Fibroblast of upper back skin (primary cell): ENCODE measurements at places on chromosomes 1 and 21.
A peak's percentile ranks its signal among the peaks of the same experiment; 100 is the strongest.

DNA sequence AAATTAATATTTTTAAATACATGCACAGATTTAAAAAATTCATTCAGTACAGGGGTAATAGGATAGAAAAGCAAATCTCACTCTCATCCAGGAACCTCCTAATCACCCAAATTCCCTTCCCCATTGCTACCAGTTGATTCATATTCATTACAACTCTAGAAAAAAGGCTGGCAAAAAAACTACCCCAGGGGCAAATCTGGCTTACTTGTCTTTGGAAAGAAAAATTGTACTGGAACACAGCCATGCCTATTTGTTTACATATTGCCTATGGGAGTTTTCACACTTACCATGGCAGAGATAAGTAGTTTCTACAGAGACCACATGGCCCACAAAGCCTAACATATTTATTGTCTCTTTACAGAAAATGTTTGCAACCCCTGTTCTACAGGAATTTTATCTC is 8.9 kb upstream of the RBM34 start:
- DNase-seq: no peak

GRCh38 chr1:156154317-156154749 is 948 bp downstream of the SEMA4A start:
- no peak for DNase-seq

GRCh38 chr1:46798810-46799209 is at the start of gene CYP4B1:
CYP4B1 (plus strand) TSS chr1:46799046; CDS start chr1:46799082, 36 bp downstream.
- no peak for DNase-seq

GRCh38 chr1:156499842-156500542 is 583 bp downstream of the MEF2D start:
- DNase-seq: no peak

DNA sequence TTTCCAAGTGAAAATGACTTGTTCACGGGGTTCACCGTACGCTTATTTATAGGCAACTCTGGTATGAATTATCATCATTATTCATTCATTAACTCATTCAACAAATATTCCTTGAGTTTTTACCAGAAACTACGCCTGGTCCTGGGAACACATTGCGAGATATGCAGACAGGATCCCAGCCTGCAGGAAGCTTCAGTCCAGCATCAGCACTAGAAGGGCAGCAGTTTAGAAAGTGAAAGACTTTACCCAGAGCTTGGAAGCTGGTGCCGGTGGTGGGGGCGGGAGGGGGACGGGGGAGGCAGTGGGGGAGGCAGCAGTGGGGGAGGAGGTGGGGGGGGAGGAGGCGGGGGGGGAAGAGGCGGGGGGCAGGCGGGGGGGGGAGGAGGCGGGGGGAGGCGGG is 55.9 kb downstream of the SETD4 start:
- peak; percentile 16 for DNase-seq

- DNase-seq: peak; percentile 62
These were observed 3.9 kb upstream of the C4BPB start for GRCh38 chr1:207084701-207085180.

DNA sequence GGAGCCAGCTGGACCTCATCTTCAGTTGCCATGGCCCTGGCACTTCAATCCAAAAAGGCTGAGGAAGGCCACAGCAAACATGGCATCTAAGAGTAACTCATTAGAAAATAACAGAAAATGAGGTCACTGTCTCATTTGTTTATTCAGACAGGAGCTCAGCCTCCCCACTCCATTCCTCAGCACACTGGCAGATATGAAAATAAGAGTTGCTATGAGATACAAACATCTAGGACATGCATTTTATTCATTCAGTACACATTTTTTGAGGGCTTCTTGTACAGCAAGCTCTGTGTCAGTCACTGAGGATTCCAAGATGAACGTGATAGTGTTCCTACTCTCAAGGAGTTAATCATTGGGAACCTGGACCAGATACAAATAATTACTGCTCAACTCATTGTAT is 32.7 kb upstream of the TMEM125 start:
- no peak for DNase-seq

DNA sequence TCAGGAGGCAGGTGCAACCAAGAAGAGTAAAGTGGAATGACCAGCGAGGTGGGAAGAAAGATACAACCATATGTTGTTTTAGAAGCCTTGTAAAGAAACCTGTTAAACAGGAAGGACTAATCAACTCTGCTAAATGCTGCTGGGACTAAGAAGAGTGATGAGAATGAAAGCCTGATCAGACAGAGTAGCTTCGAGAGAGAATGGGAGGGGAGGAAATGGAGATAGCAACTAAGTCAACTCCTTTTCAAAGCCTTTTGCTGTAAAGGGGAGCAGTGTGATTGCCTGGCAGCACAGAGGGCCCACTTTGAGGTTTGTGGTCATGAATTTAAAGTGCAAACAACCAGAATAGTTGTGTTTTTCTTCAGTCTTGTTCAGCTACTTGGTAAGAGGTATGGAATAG is 31.4 kb downstream of the SLC30A7 start:
- DNase-seq: no peak

DNA sequence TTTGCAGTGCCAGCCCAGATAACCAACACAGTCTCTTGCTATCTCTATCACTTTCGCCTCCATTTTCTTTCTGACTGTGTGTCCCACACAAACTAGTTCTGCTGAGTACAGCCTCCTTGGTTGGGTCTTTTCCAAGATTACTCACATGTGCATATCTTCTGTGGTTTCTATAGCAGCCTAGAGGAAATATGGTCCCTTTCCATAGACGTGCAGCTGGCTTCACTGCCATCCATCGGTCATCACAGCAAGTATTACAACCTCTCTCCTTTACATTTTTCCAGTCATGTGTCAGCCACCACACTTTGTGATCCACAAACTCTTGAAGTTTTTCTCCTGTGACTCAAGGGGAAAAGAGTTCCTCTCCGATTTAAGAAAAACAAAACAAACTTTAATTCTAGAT is 893.4 kb upstream of the ADGRL4 start:
- peak; percentile 99 for DNase-seq

- DNase-seq: no peak
These were observed 43.1 kb upstream of the PKP1 start for GRCh38 chr1:201240171-201240570.

- peak; percentile 78 for DNase-seq
These were observed 61.5 kb downstream of the CD58 start for GRCh38 chr1:116508984-116509980.

DNA sequence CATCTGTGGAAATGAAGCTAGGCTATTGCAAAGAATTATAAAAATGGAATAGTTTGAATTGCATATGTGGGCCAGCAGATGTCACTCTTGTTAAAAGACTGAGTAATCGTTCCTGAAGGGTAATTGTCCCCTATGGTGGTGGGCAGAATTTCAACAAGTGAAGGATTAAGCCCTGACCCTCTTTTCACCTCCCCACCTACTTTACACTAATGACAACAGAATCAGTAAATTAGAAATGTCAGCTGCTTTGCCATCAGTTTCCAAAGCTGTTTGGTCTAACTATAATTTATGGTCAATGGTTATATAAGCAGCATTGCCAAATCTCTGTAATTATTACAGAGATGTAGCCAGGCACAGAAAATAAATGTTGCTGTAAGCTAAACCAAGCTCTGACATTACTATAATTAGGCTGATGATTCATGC is 898.6 kb downstream of the AMY1C start:
- DNase-seq: peak; percentile 12

DNA sequence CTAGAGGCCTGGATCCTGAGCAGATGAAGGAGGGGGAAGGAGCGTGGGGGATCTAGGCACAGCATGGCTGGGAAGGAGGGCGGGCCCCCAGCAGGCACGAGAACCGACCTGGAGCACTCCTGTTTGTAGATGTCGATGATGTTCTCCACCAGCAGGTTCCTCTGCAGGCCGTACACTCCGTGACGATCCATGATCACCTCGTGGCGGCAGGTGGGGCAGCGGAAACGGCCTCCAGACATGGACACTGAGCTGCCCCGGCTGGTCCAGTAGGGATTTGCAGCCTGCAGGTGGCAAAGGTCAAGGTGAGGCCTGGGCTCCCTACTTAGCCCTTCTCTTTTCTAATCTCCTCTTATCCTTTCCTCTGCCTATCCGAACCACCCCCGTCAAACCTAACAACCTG is 1.3 kb downstream of the TRIM63 start:
- no peak for DNase-seq

DNA sequence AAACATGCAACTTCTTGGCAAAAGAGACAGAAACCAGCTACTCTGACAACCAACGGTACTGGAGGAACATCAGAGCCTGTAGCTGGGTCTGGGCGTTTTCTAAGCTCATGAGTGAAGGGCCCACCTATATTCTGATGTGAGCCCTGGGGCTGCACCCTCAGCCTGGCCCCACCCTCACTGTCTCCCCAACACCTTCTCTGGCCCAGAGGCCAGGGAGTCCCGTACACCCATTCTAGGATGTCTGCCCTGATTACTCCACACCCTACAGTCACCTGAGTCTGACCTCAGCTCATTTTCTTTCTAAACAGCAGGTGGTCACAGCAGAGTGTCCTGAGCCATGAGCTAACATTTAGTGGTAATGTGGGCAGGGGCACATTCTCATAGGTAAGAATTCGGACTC is 439.2 kb downstream of the MATN1 start:
- DNase-seq: no peak

GRCh38 chr1:119544165-119544762 is 37.3 kb downstream of the HSD3B1 start:
- no peak for DNase-seq

DNA sequence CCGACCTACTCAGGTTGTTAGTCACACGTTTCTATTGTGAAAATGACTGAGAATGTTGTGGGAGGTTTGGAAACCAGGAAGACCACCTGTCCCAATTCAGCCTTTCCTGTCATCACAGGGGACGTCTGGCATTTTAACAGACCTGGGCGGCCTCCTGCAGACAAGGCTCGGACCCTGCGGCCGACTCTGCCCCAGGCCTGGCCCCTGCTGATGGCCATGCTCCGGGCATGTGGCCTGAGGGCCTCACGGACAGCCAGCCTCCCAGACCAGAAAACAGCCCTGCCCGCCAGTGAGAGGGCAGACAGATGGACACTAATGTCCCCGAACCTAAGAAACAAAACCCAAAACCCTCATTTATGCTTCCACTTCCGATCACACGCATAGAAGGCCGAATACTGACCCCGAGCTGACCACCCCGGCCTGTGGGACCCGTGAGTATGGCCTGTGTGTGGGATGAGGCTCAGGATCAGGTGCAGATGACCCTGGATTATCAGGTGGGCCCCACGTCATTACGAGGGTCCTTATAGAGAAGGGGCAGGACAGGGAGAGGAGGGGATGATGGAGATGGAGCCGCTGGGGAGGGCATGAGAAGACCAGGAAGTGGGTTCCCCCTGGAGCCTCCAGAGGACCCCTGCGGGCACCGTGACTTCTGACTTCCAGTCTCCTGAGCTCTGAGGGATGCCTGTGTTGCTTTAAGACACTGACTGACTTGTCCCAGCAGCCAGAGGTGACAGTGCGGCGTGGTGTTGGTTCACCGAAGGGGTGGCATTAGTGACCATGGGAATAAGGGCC is 9.6 kb downstream of the COL18A1 start:
- no peak for DNase-seq

DNA sequence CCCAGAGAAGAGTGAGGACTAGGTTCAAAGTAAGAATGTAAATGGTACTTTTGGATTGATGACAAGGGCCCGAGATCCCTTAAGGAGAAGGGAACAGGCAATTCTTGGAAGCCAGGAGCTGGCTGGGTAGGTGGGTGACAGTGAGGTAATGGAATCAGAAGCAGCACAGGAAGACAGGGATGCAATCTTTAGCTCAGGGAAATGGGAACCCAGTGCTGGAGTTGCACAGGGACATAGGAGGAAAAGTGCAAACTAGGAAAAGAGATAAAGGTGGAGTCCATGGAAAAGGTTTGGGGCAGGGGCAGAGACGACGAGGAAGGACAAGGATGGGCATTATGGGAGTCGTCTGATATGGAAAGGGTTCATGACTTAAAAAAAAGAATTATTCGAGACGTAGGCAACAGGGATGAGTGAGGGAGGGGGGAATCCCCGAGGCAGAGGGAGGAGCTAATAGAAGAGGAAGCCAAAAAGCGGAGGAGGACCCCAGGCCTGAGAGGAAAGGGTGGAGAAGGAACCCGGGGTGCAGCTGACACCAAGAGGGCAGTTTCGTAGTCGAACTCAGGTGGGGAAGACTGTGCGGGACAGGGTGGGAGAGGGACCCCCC is 495 bp downstream of the PI4KB start:
- peak; percentile 43 for DNase-seq

DNA sequence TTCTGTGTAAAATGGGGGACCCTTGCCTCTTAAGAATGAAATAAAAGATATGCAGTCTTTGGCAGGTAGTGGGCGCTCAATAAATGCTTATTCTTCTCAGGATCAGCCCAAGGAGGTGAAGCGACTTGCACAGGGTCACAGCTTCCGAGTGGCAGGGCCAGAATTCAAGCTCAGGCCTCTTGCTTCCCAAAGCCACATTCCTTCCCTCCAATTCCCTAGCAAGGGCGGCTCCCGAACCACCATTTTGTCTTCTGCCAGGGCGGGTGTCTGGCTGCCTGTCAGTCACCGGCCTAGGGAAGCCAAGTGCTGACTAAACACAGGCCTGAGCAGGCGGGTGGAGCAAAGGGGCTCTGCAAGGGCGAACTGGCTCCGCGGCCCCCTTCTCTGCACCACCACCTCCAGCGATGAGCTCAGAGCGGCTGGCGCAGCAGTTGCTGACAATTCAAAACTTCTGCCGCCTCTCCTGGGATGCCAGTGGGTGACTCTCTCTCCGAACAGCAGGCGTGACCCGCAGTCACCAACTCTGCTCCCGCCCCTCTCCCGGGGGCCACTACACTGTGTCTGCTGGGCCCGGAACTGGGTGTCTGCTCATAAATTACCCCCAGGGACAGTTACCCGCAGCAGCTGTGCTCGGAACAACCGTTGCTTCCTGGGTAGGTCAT is 10.8 kb downstream of the GPR3 start:
- peak; percentile 71 for DNase-seq

DNA sequence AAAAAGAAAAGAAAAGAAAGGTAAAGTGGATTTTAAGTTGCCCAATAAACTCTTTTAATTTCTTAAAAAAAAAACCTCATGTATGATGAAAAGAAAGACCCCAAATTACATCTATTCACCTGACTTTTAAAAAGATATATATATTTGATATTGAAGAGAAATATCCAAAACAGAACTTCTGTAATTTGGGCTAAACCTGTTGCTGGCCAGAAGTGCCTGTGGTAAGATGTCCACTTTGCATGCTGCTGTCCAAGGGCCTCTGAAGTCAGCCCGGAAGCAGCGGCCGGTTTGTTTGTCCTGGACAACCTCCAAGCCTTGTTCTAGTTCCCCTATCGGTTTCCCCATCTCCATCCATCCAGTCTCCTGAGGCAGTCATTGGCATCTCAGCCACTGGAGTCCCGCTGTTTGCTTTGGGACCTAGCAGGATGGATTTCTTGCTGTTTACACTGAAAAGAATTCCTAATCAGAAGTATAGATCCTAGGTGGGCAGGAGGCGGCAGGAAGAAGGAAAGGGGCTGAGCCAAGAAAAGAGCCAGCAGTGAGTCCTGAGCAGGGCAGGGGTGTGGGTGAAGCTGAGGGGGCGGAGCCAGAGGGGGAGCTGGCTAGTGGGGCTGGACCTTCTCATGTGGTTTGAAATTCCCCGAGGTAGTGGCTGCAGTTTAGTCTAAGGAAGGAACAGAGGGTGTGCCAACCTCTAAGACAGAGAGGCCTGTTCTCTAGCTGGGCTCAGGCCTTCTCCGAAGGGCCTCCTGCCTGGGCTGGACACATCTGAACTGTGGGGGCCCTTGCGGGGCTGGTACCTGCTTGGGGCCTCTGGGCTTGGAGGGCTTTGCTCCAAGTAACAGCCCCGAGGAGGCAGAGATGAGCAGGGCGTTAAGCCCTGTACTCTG is 3.3 kb downstream of the NCMAP start:
- DNase-seq: peak; percentile 35

GRCh38 chr1:119298687-119299303 is 69.8 kb upstream of the HAO2 start:
- peak; percentile 95 for DNase-seq
